ENCODE measurements at places on chromosomes 2 and 18.

DNA sequence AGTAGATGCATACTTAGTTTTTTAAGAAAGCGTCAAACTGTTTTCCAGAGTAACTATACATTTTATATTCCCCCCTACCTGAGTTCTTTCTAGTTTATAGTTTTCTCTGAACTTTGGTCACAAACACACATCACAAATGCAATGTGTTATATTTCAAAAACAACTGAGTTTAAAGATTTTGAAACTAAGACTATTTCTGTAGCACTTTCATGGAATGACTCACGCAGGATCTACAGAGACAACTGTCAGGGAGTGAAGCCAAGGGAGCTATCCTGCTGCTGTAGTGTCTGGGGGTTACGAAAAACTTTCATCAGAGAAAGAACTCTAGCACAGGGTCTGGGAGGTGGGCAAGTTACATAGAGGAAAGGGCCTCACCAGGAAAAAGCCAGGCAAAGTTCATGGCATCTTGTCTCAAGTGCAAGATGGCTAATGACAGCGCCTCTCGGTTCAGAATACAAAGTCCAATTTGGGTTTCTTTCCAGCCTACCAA is 66.8 kb downstream of the UXS1 start:
- DNase-seq = no peak

DNA sequence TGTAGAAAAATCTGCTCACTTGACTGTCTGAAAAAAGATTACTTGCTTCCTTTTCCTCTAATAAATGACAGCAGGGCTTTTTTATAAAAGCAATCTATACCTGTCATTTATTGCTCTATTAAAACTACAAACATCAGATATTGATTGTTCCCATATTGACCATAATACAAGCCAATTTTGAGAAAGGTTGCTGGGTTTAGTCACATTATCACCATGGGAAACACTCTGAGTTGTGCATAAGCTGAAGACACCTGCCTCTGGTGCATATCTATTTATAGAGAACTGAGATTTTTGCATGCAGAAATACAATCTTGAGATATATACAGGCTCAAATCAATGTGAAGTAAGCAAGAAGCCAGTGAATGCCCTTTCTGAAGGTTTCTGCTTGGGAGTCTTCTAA is 853.9 kb downstream of the DCC start:
- no peak for DNase-seq

GRCh38 chr2:236781933-236782816 is 212.6 kb downstream of the ACKR3 start:
- no peak for DNase-seq

DNA sequence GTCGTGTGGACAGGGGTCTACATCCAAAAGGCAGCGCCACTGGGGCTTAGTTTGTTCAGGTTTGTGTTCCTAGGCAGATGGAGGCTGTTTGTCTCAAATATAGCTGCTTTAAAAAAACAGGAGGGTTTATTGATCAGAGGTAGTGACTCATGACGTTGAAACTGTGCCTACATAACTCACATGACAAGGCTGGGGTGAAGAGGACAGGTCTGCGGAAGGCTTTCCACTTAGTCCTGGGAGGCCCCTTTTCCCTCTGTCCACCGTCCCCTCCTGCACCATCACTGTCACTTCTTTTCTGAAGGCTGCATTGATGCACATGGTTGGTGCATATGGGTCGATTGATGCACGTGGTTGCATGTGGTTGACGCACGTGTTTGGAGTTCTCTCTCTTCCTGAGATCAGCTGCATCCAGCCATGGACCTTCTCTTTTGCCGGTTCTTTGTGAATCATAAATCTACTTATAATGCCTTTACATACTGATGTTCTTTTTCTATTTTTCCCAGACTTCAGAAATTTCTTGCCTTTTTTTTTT is 10.9 kb downstream of the SH3RF3 start:
- no peak for DNase-seq

DNA sequence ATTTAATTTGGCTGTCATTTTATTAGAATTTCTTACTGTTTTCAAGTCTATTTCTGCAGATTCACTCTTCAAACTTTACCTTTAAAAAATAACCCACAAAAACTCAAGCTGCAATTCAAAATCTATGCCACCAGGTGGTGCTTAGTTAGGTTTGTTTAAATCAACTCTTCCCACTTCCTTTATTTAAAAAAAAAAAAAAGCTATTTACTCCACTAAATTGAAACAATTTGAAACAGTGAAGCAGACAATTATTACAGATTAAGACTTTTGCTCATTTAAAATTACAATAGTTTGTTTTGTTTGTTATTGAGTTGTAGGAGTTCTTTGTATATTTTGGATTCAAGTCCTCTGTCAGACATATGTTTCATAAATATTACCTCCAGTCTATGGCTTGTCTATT is 300.0 kb downstream of the PDE11A start:
- no peak for DNase-seq
